ENCODE measurements at places on chromosomes 12 and 14. TPM values are rescaled to one million over a fixed set of nuclear protein-coding genes. Genes with fewer than 3 reads are reported as not detected.

GRCh38 chr12:64610660-64611340 is 505 bp downstream of the RASSF3 start:
- peak; percentile 86 for DNase-seq

GRCh38 chr14:68219407-68219806 is 399.8 kb downstream of the RAD51B start:
- DNase-seq, result no peak

Gene ACOT6
- total RNA-seq, result not detected

GRCh38 chr12:105576261-105576660 is 245.8 kb downstream of the C12orf75 start:
- no peak for DNase-seq

Measured in B cell (primary cell).